Activated CD4-positive, alpha-beta T cell treated with anti-CD3 and anti-CD28 coated beads for 48 hours (primary cell): ENCODE measurements at places on chromosomes 16 and 17.

DNA sequence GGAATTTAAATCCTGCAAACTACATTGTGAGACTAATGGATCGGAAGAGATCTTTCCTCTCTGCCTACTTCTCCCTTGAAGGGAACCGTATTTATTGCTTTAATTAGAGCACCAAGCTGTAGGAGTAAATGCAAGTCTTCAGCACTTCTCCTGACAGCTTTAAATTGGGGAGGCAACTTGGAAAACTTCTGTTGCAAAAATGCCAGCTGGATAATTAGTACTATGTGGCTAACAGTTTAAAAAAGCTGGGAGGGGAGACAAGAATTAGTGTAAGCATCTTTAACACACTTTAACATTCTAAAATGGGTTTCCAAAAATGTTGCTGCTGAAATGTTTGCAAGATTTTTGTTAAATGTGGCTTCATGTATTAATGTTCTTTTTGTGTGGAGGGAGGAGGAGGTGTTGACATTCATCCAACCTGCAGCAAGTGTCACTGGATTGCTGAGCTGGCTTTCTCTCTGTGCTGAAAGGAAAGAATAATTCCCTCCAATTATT, 108.5 kb downstream of the PCTP start:
- DNase-seq = no peak

GRCh38 chr16:71882505-71883167, 1.3 kb downstream of the ZNF821 start:
- DNase-seq = peak; percentile 84

- DNase-seq = no peak
Observed at GRCh38 chr17:67629971-67630320, 87.8 kb upstream of the NOL11 start.

DNA sequence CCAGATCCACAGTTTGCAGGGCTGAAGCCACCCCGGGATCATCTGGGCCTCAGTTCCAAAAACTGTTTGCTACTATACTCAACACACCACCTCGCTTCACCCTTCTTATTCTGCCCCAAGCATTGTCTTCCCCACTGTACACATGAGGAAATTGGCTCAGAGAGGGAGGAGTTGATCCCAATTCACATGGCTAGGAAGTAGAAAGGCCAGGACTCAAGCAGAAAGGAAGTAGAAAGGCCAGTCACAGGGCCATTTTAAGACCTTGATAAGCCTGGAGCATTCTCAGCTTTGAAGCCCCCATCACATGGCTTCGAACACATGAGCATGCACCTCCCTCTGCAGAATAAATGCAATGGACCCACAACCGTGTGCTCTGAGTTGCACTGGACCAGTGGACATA, 7.7 kb upstream of the PRSS22 start:
- no peak for DNase-seq

DNA sequence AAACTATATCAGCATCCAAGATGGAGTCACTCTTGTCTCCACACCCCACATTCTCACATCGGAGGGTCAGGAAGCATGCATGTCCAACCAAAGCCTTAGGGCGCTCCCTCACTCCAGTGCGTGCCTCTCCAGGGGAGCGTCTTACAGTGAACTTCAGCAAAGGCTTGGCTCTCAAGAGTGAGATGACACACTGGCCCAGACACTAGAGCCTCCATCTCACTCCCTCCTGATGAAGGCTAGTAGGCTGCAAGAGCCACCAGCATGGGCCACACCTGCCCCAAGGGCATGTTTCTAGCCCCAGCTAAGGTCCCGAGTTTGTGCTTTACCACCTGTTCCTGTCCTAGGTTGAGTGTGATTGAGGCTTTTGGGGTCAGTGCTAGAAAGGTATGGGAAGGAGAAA, 40.5 kb downstream of the BEAN1 start:
- no peak for DNase-seq

DNA sequence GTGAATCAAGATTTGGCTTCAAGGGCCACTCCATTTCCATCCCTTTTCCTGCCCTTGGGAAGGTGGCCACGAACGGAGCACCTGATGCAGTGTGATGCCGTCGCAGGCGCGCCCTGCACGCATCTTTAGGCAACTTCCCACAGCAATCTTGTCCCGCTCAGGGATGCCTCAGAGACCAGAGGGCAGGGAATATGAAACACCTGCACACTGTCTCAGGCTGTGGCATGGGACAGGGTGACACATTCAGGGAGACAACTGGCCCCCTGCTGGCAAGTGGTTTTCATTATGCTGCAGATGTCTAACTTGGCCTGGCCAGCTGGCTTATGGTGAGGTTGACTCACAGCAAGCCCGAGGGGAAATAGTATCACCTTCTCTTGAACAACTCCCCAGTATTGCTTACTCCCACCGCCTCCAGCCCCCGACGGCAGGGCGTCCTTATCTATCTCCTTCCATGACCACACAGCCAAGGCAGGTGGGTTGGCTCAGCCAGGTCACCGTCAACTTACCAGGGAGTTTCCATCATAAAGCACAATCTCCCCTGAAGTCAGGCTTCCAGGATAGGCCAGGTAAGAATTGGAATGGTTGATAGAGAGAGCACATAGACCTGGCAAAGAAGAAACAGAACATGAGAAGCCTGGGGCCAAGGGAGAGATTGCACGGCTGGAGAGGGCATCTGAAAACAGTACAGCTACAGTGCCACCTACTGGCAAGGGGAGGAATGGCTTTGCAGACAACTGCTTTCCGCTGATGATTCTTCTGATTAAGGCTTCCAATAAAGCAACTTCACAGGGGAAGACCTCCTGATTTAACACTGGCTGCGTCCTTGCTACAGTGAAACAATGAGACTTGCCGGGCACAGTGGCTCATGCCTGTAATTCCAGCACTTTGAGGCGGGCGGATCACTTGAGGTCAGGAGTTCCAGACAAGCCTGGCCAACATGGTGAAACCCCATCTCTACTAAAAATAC, 21.1 kb downstream of the WIPI1 start:
- peak; percentile 90 for DNase-seq

GRCh38 chr17:80834893-80835275, 156.8 kb upstream of the CHMP6 start:
- no peak for DNase-seq

DNA sequence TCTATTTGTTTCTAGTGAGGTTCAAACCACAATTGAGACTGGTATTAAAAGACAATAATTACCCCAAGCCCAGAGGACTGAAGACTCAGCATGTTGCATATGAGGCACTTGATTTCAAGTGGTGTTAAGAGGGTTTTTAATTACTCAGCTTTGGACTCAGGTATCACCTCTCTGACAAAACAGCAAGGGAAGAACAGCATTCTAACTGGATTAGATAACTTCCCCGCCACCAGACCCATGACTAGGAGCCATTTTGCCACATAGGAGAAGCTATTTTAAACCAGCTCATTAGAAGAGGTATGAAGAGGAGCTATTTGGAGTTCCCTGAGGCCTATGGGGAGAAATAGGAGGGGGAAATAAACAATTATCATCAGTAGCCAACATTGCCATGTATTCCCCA, 226.1 kb upstream of the TOX3 start:
- DNase-seq = no peak
